ENCODE measurements at places on chromosomes 2 and 18. TPM values are rescaled to one million over a fixed set of nuclear protein-coding genes. Genes with fewer than 3 reads are reported as not detected.

The REG1B gene
- total RNA-seq: not detected

GRCh38 chr2:195508139-195508455 lies 148.9 kb upstream of the SLC39A10 start:
- no peak for DNase-seq

GRCh38 chr2:42464631-42465030 lies 29.2 kb downstream of the KCNG3 start:
- no peak for DNase-seq

- no peak for DNase-seq
Observed at GRCh38 chr2:3587432-3587831, 7.5 kb upstream of the COLEC11 start.

DNA sequence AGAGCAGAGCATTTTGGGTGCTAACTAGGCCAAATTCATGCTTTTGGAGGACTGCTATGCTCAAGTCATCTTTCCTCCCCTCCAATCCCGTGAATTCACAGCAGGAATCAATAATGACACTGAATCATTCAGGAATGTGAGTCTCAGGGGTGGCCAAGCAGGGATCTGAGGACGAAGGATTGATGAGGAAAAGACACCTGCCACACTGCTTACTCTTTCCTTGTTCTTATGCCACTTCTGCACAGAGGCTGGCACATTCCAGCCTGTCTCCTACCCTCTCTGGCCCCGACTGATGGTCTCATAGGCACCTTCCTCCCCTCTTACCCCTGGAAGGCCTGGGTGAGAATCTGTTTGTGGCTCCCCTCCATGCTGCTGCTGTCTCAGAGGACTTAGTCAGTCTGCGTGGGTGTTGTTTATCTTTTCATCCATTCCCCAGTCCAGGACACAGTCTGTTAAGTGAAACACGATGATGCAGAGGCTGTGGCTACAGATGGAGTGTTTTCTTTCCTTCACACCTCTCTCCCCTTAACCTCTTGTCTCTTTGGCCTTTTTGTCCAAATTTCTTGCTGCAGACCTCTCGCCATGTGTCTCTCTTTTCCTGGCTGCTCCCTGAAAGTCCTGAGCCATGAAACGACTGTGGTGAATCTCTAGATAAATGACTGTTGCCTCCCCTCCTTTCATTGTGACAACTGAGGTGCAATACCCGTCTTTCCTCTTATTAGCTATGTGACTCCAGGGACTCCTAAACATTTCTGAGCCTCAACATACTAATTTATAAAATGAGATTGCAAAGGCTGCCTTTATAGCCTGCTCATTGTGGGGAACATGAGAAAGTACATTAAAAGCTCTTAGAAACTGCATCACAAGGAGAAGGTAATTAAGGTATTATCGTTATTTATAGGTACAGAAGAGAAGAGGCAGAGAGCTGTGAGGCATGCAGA lies 86.9 kb downstream of the RDH14 start:
- no peak for DNase-seq

- DNase-seq: peak; percentile 88
Observed at GRCh38 chr2:12507295-12507694, 209.4 kb upstream of the TRIB2 start.

DNA sequence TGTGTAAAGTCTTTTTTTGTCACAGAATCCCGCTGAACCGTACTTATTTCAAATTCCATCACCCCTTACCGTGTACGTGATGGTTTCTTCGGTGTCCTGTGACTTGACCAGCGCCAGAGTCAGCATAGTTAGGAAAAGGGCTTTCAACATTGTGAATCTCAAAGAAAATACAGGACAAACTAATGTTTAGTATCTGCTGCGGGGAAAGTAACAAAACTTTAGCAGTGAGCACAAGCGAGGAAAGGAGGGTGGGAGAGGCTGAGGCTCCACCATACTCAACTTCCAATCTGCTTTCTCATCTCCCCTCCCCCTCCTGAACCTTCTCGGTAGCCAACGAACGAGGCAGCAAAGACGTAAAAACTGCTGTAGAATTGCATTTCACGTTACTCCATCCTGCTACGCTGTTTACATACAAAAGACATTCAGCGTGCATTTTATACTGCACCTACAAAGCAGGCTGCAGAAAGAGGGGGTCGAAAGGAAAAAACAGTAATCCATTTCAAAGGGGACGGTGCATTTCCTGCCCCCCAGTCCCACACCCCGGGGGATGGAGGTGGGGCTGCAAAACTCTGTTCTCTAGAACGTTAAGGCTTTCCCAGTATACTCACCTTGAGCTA lies 1.2 kb downstream of the EFEMP1 start:
- no peak for DNase-seq

GRCh38 chr2:3236300-3237045 lies 141.1 kb downstream of the EIPR1 start:
- no peak for DNase-seq

DNA sequence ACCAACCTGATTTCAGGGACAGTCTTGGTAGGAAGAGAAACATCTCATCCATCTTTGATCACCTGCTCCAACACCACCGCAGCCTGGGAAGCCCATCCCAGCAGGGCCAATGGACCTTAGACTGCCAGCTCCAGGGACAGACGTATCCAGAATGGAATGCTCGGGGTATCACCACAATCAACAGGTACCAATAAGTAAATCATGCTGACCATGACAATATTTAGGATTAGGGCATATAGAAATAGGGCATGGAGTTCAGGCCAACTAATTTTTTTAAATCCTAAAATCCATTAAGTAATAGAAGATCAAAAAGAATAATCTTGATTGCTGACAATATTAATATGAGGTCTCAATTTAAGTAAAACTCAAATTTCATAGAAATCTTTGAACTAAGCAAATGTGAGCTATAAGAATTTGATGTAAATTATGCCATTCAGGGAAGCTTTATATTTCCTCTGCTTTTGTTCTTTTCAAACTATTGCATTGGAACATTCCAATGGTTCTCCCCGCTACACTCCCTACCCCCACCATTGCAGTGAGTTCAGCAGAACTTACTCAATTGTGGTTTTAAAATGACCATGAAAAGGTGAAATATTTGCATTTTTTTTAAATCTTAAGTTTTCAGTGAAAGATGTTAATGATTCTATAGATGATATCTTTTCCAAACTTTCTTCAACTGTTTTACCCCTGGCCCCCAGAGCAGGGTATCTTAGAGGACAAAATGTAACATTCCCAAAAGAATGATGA lies 138.6 kb downstream of the DNER start:
- DNase-seq: no peak
